ENCODE measurements at places on chromosomes 3 and 15.

DNA sequence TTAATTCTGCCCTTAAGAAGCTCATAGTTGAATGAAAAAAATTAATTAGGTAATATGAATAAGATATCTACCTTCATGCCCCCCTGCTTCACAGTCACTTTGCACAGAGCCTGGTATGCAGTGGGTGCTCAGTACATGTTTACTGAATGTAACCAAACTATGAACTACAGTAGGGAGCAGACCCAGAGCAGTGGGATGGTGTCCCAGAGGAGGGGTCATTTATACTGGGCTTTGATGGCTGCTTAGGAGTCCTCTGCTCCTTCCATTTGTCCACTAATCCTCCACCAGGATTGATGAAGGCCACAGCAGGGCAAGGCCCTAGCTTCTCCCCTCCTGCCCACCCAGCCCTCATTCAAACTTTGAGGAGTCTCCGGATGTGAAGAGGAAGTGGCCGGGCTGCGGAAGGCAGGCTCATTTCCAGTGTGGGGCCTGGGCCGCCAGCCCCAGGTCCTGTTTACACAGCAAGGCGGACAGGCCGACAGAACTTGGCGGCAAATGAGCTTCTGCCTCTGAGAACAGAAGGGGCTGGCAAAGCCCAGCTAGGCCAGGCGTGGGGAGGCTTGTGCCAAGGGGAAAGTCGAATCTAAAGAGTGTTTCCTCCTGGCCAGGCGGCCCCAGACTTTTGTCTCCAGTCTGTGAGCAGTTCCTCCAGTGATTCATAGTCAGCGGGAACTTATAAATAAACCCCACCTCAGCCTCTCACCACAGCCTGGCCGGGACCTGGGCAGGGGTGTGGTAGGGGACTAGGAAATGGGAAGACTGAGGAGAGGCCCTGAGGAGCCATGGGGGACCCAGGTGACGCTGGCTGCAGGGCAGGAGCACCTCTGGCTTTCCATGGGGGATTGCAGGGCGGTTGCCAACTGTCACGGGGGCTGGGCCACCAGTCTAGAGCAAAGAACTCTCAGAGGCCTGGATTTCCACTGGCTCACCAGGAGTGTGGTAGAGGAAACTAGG, 51.6 kb upstream of the LCTL start:
- peak; percentile 77 for DNase-seq

GRCh38 chr15:47332481-47332880, 384.8 kb upstream of the SEMA6D start:
- no peak for DNase-seq

DNA sequence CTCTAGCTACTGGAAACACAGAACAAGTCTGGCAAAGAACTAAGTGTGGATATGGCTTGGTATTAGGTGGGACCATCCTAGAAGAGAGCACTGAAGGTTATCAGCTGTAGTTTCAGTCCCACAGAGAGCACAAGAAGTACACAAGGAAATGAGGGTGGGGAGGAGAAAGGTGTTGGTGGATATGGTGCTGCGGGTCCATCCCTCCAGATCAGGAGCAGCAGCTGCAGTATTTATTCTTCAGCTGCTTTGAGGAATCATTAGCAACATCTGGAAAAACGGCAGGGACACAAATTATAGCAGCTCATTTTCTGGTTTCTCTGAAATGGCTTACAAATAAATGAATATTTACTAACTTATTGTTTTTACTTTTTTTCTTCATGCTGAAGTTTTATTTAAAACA, 29.0 kb downstream of the CD80 start:
- DNase-seq: no peak

- no peak for DNase-seq
Measured at GRCh38 chr3:10195366-10196089, 30.8 kb downstream of the IRAK2 start.

- DNase-seq: no peak
Measured at GRCh38 chr3:162278834-162279233, 782.2 kb downstream of the OTOL1 start.

- DNase-seq: no peak
Measured at GRCh38 chr3:341998-342397, 145.4 kb downstream of the CHL1 start.

DNA sequence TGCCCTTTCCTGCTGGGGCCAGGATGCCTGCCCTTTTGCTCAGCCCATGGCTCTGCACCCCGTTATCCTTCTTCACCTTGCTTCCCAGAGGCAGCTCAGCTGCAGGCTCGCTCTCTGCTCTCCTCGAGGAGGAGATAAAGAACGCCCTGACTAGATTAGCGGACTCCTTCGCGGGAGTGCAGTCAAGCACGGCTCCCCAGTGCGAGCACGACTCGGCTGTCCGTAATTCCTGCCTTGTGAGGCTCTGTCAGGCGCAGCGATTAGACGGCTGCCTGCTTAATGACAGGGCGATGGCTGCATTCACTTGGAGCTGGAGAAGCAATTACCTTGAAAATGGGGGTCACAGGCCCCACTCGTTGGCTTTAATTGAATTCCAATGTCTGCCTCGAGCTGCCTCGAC, 25.9 kb downstream of the TLE3 start:
- DNase-seq: no peak

GRCh38 chr15:82186719-82187406, 75.7 kb downstream of the EFL1 start:
- no peak for DNase-seq
